ENCODE measurements at places on chromosomes 12 and 14.

- DNase-seq, result no peak
Measured at GRCh38 chr12:72226510-72226909, 45.7 kb upstream of the TRHDE start.

DNA sequence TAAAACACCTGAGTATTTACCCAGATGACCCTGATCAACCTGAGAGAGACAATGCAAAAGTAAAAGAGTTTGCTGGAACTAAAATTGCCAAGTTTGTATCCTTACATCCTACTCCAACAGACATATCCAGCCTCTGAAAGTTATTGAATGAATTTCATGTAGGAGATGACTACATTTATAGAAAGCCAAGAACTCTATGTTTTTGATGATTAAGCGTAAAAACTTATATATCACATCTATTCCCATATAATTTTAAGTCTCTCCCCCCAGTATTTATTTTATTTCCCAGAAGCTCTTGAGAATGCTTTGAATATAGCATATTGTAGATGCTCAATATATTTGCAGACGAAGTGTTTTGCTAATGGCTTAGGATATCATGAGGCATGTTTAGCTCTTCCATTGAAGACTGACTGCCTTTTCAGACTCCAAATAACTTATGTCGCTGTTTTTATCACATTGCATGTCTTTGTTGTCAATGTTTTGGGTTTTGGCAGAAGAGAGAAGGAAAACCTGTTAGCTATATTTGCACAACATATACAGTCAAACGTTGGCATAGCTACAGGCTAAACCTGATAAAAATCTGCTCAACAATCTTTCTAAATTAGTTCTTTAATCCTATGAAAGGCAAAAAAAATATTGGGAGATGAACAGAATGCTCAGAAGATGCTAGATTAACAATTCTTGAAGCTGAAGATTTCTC lies 213.6 kb downstream of the DIO2 start:
- no peak for DNase-seq

DNA sequence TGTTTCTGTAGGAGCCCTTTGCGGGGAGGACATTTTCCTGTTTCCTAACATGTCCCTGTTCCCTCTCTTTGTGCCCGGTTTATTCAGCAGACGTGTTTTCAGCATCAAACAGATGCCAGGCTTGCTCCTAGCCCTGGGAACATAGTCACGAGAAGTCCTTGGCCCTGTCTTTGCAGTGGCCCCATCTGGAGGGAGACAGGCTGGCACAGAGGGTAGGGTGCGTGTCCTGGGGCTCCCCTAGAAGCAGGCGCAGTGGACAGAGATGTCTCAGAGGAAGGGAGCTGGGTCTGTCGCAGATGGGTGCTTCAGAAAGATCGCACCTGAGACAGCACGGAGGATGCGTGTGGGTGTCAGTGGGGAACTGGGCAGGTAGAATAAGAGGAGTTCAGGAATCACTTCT lies 75.0 kb upstream of the DYNC1H1 start:
- no peak for DNase-seq

DNA sequence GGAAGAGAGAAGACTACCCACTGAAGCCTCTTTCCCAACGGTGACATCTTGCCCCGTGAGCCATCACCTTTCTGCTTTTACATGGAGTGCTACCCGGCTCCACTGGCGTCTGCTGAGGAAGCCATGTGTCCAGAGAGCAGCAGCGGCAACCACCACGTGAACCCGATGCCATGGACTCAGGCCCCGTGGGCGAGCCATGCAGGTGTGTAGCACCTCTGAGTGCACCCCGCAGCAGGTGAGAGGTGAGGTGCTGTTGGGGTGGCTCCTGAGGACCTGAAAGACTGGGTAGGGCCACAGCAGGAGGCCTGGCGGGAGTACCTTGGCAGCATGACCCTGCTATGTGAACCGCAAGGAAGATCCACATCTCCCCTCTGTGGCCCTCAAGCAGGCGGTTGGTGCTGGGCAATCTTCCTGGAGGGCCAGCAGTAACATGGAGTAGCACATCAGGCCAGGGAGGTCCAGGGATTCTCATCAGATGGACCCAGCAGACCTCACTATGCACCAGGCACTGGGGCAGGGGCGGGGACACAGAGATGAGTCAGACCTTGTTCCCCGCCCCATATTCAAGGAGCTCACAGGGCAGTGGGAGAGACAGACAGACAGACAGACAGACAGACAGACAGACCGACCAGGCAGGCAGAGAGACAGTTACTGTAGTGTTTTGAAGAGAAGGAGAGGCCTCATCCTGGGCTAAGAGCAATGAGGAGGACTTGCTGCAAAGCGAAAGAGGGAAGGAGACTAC lies 129.6 kb downstream of the PAPOLA start:
- DNase-seq, result no peak

DNA sequence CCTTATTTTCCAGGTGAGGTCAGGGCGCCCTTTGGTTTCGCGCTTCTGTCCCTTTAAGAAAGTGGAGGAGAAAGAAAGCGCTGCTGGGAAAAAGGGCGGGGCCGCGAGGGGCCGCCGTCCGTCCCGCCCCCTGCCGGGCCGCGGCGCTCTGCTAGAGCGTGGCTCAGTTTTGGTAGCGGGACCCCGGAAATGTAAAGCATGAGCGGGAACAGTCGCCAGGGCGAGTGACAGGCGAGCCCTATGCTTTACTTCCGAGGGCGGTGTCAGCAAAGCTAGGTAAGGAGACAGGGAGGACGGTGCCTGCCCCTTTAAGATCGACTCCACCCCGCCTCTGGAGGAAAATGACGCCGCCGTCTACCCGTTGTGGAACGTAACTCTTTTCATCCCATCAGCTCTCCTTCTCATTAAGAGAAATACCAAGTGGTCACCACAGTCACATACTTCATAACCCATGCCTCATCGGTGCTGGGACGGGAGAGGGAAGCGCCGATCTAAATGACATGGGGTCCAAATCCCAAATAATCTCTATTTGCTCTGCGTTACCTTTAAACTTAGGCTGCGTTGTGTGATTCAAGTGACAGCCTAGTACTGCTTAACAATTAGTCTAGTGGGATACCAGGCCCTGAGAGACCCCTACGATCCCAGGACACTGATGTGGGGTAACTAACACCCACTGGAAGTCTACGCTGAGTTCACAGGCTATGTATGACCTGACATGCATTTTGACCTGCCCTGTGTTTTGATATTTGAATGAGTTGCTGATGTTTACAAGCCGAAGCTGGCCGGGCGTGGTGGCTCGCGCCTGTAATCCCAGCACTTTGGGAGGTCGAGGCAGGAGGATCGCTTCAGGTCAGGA lies at the start of gene ETFBKMT:
Gene ETFBKMT, plus strand, starts transcription at position 602 of the 856 bp plus-strand sequence. CDS start 2,266 bp downstream, outside the sequence.
- peak; percentile 63 for DNase-seq

DNA sequence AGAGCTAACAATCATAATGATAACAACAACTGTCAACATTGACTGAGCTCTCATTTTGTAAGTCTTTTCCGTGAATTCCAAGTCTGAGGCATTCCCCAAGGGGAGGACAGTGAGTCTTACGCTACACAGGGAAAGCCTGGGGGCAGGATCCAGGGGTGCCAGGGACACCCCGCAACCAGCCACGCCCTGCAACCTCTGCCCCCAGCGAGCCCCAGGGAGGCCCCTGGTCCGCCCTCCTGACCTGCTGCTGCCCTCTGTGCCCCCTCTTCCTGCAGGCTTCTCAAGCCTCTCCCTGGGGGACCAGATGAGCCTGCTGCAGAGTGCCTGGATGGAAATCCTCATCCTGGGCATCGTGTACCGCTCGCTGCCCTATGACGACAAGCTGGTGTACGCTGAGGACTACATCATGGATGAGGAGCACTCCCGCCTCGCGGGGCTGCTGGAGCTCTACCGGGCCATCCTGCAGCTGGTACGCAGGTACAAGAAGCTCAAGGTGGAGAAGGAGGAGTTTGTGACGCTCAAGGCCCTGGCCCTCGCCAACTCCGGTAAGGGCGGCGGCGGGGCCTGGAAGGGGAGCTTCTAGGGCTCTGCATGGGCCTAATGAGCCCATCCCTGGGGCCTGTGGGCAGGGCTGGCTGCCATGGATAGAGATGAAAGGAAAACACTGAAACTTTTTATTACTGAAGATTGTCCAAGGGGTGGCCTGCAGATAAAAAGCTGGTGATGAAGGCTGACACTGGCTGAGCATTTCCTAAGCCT lies 115.4 kb downstream of the ESRRB start:
- DNase-seq, result no peak

DNA sequence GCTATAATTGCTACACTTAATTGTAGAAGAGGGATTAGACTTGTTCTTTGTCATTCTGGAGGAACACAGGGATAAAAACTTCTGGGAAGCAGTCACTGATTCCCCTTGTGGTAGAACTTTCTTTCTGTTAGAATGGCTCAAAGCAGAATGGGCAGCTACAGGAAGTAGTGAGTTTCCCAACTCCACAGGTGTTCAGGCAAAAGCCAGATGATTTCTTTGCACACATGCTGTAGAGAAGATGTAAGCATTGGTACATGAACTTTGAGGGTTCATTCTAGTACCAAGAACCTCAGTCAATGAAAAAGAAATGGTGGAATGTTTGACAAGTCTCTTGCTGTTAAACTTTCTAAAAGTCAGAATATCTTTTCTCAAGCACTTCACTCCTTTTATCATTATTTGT lies 4.3 kb downstream of the NDUFA9 start:
- no peak for DNase-seq

DNA sequence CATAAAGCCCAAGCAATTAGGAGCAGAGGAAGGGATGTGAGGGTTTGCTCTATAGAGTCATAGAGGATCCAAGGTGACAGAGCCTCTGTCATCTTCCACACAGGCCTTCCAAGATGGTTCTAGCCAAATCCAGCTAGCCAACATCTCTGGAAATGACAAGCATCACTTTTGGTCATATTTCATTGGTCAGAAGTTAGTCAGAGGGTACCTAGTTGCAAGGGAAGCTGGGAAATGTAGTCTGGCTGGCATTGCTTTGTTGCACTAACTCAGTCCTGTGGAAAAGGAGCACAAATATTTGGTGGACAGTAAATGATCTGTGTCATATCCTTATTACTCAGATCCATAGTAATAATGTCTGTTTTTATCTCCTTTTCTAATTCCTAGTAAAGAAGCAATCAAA lies 715.7 kb downstream of the NRXN3 start:
- no peak for DNase-seq

GRCh38 chr12:124665511-124665910 lies 98.1 kb upstream of the NCOR2 start:
- DNase-seq, result no peak

GRCh38 chr14:51996148-51996746 lies 6.9 kb downstream of the RTRAF start:
- no peak for DNase-seq

GRCh38 chr14:62162998-62163589 lies 400.9 kb downstream of the SNAPC1 start:
- no peak for DNase-seq

GRCh38 chr14:95485222-95485819 lies 31.1 kb downstream of the SYNE3 start:
- DNase-seq, result no peak

- DNase-seq, result no peak
Measured at GRCh38 chr14:56419750-56420149, 159.8 kb upstream of the TMEM260 start.

DNA sequence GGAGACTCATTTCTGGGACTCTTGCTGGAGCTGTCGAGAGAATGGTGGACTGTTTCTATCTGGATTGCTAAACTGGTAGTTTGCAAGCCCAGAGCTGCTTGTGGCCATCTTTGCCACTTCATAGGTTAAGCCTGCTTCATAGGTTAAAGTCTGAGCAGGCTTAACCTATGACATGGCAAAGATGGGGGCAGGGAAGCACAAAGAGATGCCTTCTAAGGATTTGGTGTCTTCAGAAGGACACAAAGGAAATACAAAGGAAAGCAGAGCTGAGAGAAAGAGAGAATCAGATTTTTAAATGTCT lies 78.4 kb upstream of the MAX start:
- no peak for DNase-seq

DNA sequence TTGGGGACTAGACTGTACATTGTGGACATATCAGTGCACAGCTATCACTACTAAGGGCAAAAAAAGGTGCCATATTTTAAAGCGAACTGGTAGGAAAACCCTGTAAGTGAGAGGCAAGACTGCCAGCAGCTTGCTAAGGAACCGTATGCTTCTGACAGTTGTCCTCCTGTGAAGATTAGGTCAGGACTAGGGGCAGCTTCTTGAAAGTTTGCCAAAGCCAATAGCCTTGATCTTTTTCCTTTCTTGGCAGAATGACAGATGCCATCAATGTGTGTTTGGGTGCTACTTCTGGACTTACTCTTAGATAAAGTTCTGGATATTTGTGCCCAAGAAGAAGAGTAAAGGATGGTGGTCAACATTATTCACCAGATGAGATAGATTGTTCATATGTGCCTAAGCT lies 7.4 kb downstream of the DAAM1 start:
- DNase-seq, result no peak

DNA sequence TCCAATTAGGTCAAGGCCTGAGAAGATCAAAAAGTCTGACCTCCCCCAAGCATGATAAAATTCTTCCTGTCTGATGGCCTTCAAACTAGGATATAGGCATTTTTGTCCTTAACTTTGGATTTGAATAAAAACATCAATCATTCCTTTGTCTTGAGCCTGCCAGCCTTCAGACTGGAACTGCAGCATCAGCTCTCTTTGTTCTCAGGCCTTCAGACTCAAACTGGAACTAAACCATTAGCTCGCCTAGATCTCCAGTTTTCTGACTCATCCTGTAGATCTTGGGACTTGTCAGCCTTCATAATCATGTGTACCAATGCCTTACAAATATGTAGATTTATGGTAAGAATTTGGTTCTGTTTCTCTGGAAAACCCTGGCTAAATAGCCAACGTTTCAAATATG lies 721.7 kb downstream of the GALC start:
- no peak for DNase-seq

DNA sequence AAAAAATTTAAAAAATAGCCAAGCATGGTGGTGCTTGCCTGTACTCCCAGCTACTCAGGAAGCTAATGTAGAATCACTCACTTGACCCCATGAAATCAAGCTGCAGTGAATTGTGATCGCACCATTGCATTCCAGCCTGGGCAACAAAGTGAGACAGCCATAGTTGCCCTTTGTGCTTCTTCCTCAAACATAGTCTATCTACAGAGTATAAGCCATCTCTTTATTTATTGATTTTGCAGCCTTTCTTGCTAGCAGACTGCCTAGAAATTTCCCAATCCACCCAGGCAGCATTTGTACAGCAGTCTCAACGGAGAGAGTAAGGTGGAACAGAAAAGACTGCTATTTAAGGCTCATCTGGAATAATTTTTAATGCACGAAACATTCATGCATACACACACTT lies 68.8 kb downstream of the IPO8 start:
- no peak for DNase-seq

DNA sequence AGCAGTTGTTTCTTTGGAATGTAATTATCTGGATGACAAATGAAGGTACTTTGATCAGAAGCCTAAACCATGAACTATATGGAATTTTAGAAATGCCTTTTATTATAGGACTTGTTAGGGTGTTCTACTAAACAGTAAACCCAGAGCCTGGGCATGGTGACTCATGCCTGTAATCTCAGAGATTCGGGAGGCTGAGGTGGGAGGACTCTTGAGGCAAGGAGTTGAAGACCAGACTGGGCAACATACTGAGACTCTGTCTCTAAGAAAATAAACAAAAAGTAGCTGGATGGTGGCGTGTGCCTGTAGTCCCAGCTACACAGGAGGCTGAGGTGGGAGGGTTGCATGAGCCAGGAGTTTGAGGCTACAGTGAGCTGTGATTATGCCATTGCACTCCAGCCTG lies 23.9 kb downstream of the PALS1 start:
- DNase-seq, result no peak

Measured in esophagus squamous epithelium (tissue), 5 donors.